ENCODE measurements at places on chromosomes 13 and 19. TPM values are rescaled to one million over a fixed set of nuclear protein-coding genes. Genes with fewer than 3 reads are reported as not detected.

Gene LONP1
- 69.6 TPM for total RNA-seq

Gene SRRM5
- total RNA-seq, result under 0.01 TPM

Gene KLHL1
- total RNA-seq, result not detected

Gene SMIM7
- total RNA-seq, result 43.3 TPM

Gene ZNF527
- total RNA-seq, result 5.8 TPM

Gene IL4I1
- total RNA-seq, result 3.5 TPM

Gene CLDN10
- total RNA-seq, result not detected

Gene KLK8
- total RNA-seq, result not detected

Gene ZFR2
- not detected for total RNA-seq

Gene LYPD3
- not detected for total RNA-seq

Gene FLT1
- 133 TPM for total RNA-seq

Gene LIPE
- total RNA-seq, result 5.3 TPM

Gene ZNF835
- total RNA-seq, result under 0.01 TPM

Gene WDR88
- total RNA-seq, result not detected

Gene SSC5D
- total RNA-seq, result 2.1 TPM

Gene PSG1
- total RNA-seq, result not detected

Gene KRI1
- 7.7 TPM for total RNA-seq

Gene ZNF534
- total RNA-seq, result not detected

Gene NLRP11
- total RNA-seq, result not detected

Measured in endothelial cell of coronary artery (primary cell).